ENCODE measurements at places on chromosomes 1 and 21. TPM values are rescaled to one million over a fixed set of nuclear protein-coding genes. Genes with fewer than 3 reads are reported as not detected.

The DISC1 gene
- 2.4 TPM for polyA plus RNA-seq

The LELP1 gene
- polyA plus RNA-seq = not detected

The HTR6 gene
- polyA plus RNA-seq = not detected

The LAMB3 gene
- 14.6 TPM for polyA plus RNA-seq

The FCRL6 gene
- polyA plus RNA-seq = 0.55 TPM

The ZSWIM5 gene
- polyA plus RNA-seq = 0.96 TPM

The PTPN22 gene
- polyA plus RNA-seq = 5.3 TPM

The TDRD10 gene
- 6.1 TPM for polyA plus RNA-seq

The SIM2 gene
- polyA plus RNA-seq = not detected

The PTGS2 gene
- 5.3 TPM for polyA plus RNA-seq

The CD164L2 gene
- polyA plus RNA-seq = 6.8 TPM

The CLDN14 gene
- 0.49 TPM for polyA plus RNA-seq

The DCST1 gene
- not detected for polyA plus RNA-seq

The TNFRSF25 gene
- 4.9 TPM for polyA plus RNA-seq

The CD53 gene
- polyA plus RNA-seq = 41.2 TPM

The MYOG gene
- not detected for polyA plus RNA-seq

The RGS13 gene
- 0.53 TPM for polyA plus RNA-seq

The TTLL10 gene
- polyA plus RNA-seq = 3.7 TPM

The SUSD4 gene
- polyA plus RNA-seq = 2.8 TPM

The DNALI1 gene
- 17.8 TPM for polyA plus RNA-seq

The SERPINC1 gene
- 0.08 TPM for polyA plus RNA-seq

The AKR7A3 gene
- polyA plus RNA-seq = 0.91 TPM

The CCDC190 gene
- polyA plus RNA-seq = 3.1 TPM

The FAM78B gene
- 0.34 TPM for polyA plus RNA-seq

The S100A1 gene
- polyA plus RNA-seq = 0.91 TPM

The AXDND1 gene
- polyA plus RNA-seq = 0.10 TPM
